ENCODE measurements at places on chromosomes 5 and 9. TPM values are rescaled to one million over a fixed set of nuclear protein-coding genes. Genes with fewer than 3 reads are reported as not detected.
A peak's percentile ranks its signal among the peaks of the same experiment; 100 is the strongest.

TAF11L10 gene
- not detected for total RNA-seq

ZNF782 gene
- total RNA-seq, result 1.9 TPM

SPRY4 gene
- 3.7 TPM for total RNA-seq

WHRN gene
- total RNA-seq, result 1.3 TPM

DNA sequence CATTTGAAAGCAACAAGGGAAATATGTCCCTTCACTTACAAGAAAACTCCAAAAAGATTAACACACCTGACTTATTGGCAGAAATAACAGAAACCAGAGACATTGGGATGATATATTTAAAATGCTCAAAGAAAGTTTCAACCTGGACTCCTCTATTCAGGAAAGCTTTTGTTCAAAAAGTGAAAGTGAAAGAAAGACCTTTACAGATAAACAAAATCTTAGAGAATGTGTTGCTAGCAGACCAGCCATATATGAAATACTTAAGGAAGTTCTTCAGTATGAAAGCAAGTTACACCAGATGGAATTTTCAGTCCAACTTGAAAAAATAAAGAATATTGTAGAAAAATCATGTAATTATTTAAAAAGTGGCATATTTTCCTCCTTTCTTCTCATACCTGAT, 1075.1 kb downstream of the NR2F1-AS1 start:
- no peak for DNase-seq

DNA sequence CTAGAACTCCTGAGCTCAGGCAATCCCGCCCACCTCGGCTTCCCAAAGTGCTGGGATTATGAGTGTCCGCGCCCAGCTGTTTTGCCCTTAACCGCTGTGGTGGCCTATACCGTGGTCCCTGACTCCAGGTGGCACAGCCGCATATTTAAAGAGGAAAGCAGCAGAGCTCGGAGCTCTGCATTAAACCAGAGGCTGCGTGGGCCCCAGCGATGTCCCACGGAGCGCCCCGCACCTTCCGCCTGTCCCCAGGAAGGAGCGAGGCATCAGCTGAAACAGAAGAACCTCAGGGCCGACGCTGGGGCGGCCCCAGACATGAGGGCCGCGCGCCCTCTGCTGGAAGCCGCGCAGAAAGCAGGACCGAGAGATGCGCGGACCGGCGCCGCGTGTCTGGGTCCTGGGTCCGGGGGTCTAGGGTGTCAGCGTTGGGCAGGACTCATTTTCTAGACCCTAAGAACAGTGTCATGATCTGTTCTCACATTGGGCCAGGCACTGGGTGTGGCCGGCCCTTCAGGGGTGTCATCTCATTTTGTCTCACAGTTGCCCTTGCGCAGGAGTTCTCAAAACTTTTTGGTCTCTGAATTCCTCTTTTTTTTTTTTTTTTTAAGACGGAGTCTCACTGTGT, 37.7 kb downstream of the LAMC3 start:
- DNase-seq, result peak; percentile 83

GRCh38 chr5:98793223-98793622, 19.8 kb downstream of the RGMB start:
- no peak for DNase-seq

- no peak for DNase-seq
Observed at GRCh38 chr9:75636427-75637045, 253.9 kb upstream of the PCSK5 start.

DNA sequence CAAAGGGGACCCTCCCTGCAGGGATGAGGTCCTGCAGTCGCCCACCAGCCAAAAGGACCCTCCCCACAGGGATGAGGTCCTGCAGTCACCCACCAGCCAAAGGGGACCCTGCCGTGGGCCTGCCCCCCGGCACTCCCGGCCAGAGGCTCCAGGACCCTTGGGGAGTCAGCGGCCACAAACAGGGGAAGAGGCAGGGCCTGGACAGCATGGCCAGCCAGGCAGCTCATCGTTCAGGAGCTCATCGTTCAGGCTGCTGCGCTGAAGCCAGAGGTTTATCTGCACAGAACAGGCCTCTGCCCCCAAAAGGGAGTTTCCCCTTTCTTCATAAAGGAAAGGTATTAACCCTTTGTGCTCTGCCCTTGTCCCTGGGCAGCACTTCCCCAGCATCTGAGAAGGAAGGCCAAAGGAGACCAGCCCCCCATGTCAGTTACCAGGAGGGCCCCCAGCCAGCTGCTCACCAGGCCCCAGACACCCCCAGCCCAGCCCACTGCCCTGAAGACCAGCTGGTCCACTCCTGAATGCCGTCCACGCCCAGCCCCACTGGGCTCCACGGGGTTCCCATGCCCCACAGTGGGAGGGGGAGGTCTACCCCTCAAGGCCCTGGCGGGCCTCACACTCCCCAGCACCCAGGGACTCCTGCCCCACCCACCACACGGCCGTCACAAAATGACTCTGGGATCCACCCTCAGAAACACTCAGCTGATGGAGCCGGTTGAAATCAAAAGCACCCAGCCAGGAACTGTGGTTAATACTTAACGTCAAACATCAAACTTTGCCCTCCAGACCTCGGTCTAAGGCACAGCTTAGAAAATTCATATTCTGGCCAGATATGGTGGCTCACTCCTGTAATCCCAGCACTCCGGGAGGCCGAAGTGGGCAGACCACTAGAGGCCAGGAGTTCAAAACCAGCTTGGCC, 6.3 kb downstream of the SLC12A7 start:
- DNase-seq, result no peak

DNA sequence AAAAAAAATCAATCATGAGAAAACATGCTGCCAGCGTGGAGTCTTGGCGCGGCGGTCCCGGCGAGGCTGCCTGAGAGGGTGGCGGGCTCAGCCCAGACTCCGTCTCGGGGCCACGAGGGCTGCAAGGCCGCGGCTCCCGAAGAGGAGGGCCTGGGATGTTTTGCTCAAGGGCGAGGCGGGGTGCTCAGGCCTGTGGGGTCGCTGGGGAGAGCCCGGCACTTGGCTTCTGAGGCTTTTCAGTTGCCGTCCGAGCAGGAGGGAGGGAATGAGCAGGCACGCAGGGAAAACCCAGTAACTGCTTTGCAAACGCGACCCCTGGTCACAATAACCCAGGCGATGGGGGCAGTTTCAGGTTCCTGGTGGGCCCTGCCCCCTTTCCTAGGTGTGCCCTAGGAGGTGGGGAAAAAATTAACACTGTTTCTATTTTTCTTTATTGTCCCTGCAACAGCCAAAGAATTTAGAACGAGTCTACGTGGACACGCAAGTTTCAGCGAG, 3.2 kb upstream of the IRX2 start:
- peak; percentile 19 for DNase-seq

GRCh38 chr5:36311956-36312355, 10.3 kb upstream of the RANBP3L start:
- DNase-seq, result no peak

DNA sequence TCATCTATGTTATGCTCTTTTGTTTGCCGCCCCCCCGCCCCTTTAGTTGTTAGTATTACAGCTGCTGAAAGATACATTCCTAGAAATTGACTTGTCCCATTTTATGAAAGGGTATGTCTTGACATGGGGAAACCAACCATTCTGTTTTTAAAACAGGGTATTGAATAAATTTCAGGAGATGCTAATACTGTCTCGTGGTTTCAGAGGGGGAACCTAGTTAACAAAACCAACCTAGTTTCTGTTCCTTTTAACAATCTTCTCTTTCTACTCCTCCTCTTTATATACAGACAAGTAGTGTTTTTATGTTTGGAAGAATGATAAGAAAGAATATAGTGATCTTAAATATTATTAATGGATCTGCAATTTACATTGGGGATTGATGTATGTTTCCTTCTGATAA, 3.5 kb downstream of the PIP5K1B start:
- no peak for DNase-seq

DNA sequence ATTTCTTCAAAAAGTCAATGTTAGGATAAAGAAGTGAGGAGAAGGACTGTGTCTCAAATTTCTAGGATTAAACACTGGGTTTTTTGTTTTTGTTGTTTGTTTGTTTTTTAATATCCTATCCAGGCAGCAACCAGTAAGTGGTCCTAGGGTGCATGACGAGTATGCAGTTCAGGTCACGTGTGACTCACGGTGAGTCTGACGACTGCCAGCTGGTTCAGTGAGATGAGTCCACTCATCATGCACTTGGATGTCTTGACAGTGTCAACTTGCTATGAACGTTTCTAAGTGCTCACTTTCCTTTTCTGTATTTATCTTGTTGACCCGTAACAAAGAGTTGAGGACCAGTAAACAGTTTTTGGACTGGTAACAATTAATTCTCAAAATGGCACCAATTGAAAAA, 32.7 kb downstream of the ATG10 start:
- DNase-seq, result peak; percentile 43

DNA sequence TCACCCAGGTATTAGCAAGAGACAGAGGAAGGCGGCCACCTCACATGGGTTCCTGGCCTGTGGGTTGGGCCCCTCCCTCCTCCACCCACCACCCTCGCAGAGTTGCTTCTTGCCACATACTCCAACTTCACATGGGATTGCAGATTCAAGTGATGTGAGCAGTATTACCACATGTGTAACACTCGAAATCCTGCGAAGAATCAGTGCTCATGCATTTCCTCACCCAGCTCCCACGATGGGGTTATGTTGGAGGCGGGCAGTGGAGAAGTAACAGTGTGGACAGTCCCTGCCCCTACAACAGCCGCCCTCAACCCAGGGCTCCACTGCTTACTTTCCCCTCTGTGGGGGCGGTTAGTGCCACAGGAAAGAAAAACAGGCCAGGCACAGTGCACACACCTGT, 3.9 kb upstream of the FBP1 start:
- no peak for DNase-seq

DNA sequence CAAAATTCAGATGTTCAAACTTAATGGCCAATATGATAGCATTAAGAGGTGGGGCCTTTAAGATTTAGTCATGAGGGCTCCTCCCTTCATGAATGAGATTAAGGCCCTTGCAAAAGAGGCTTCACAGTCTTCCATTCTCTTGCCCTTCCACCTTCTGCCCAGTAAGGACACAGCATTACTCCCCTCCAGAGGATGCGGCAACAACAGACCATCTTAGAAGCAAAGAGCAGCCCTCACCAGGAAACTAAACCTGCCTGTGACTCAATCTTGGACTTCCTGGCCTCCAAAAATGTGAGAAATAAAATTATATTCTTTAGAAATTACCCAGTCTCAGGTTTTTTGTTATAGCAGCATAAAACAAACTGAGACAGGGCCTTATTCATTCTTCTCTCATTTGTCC, 8.2 kb downstream of the AP3B1 start:
- no peak for DNase-seq

DNA sequence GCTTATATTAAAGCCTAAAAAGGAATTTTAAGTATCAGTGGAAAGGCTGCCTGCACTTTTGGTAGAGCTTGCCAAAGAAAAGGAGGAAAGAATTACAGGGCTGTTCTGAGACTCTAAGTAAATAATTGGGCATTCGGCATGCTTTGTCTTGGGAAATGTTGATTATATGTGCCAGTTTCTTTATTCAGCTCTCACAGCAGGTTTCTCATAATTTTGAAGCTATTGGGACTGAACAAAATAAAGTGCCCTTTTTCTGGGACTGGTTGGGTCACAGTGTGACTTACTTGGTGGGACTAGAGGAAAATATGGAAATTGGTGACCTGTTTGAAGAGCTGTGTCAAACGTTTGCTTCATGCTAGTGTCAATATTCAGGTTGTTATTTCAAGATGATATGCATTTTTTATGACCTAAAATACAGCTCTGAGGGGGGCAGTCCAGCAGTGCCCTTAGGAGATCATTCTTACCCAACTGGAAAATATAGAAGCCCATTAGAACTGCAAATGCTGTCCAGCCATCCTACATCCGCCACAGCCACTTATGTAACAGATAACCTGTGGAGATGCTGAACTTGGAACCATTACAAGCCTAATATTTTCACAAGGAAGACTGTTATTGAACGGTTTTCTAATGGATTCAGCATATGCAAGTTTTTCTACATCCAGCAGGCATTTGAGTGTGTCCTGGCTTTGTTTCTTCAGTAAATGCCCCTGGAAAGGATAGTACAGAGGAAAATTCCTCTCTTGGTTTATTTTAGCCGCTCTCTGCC, 122.4 kb downstream of the SNCAIP start:
- DNase-seq, result no peak

- peak; percentile 14 for DNase-seq
Observed at GRCh38 chr5:15600035-15600434, 100.1 kb downstream of the FBXL7 start.

DNA sequence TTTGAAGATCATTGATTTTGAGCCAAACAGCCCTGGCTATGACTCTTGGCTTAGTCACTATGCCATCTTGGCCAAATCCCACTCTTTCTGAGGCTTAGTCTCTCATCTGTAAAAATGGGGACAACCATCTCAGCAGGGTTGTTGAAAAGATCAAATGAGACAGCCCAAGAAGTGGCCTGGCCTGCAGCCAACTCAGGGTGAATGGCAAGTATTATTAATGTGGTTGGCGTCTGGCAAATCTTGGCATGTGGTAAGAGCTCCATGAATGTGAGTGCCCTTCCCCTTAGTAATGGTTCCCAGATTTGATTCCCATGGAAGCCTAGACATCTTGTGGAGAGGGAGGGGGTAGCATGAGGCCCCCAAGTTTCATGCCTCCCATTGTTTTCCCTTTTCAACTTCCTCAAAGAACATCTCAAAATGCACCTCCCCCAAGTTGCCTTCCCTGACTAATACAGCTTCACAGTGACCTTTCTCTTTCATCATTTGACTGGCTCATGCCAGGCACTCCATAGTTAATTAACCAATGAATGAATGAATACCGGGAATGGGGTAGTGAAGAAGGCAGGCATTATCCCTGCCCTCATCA, 11.8 kb upstream of the TGFBI start:
- DNase-seq, result peak; percentile 100

GRCh38 chr5:9507974-9508373, 37.9 kb downstream of the SEMA5A start:
- no peak for DNase-seq

DNA sequence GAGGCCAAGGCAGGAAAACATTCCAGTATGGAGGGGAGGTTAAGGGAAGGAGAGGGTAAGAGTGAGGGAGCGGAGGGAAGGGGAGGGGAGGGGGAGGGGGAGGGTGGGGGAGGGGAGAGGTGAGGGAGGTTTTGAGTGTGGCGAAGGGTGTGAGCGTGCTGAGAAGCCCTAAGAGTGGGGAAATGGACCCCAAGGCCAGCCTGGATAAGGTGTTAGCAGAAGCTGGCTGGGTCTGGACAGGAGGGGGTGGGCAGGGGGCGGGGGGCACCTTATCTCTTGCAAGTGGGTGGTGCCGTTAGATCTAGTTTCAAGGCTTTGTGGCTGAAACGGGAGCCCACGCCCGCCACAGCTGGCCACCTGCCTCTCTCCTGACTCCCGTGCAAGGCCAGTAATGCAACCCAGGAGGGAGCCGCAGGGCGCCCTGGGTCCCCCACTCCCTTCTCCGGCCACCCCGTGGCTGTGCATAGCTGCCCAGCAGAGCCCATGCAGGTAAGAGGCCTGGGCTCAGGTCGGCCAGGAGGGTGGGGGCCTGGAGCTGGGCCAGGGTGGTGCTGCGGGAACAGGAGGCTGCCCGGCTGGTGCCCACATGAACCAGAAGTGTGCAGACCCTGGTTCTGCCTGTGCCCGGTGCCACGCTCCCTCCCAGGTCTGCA, 677 bp downstream of the RNF224 start:
- DNase-seq, result no peak

- DNase-seq, result no peak
Observed at GRCh38 chr5:132424167-132424880, 54.8 kb downstream of the SLC22A5 start.

DNA sequence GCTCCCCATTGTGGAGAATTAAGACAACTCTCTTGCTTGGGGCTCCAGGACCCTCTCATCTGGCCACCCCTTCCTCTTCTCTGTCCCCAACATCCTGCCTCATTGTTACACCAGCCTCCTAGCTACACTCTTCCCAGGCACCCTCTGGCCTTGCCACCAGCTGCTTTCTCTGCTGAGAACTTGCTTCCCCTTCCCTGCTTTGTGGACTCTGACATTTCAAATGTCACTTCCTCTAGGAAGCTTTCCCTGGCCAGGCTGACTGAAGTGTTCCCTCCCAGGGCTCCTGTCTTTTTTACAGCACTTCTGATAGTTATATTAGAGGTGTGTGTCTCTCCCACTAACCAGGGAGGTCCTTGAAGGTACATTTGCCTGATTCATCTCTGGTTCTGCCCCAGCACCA, 194.0 kb upstream of the KLF4 start:
- DNase-seq, result no peak
